GM04503 (cell line): ENCODE measurements at places on chromosomes 11 and 22.

DNA sequence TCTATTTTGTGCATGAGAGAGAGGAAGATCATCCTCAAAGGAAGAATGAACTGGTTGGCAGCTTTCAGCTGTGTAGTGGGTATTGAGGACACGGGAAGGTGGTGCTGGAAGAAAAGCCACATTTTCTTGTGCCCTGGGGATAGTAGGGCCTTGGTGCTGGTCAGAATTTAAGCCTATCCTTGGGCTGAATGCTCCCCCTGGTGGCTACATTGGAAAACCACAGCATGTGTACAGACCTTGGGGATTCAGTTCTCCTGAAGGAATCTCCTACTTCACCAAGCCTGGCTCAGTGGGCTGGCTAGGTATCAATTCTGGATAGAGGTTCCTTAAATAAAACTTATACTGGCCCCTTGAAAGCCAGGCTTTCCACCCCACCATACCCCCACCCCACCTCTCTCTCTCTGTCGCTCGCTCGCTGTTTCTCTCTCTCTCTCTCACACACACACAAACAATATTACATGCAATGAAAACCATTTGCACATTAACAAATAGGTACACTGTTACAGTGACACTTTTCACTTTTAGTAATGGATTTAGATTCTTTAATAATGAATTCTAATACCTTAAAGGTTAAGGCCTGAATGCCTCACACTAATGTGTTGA is 2.8 kb upstream of the OR51M1 start:
- DNase-seq: no peak

DNA sequence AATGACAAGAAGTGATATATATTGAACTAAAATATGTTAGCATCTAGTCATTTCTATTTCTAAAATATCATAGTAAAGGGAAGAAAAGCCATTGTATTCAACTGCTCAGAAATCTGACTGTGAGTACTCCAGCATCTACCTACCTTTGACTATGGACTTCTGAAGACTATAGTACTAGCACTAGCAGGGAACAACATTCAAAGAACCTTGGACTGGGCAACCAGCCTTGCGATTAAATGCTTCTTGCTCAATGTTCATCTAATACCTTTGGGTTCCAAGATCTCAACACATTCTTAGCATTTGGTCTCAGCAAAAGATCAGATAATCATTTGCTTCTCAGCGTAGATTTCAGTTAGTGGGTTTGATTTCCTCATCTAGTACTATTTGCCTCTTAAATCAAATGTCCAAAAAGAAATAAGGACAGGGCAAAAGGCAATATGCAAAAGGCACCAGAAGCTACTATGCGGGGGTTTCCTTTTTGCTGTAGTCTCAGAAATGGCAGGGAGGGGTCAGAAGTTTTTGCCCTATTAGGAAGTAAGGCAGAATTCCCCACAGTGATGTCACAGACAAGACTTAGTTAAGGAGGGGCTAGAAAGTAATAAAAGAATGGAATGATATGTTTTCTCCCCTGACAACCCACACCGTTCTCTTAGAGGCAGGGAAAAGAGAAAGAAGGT is 80.6 kb downstream of the GAB2 start:
- no peak for DNase-seq

- no peak for DNase-seq
These were observed 155.0 kb upstream of the NCAM1 start for GRCh38 chr11:112806256-112806655.

GRCh38 chr11:15216678-15217077 is 102.0 kb downstream of the INSC start:
- no peak for DNase-seq

- DNase-seq: no peak
These were observed 381.2 kb downstream of the MN1 start for GRCh38 chr22:27420195-27420816.

DNA sequence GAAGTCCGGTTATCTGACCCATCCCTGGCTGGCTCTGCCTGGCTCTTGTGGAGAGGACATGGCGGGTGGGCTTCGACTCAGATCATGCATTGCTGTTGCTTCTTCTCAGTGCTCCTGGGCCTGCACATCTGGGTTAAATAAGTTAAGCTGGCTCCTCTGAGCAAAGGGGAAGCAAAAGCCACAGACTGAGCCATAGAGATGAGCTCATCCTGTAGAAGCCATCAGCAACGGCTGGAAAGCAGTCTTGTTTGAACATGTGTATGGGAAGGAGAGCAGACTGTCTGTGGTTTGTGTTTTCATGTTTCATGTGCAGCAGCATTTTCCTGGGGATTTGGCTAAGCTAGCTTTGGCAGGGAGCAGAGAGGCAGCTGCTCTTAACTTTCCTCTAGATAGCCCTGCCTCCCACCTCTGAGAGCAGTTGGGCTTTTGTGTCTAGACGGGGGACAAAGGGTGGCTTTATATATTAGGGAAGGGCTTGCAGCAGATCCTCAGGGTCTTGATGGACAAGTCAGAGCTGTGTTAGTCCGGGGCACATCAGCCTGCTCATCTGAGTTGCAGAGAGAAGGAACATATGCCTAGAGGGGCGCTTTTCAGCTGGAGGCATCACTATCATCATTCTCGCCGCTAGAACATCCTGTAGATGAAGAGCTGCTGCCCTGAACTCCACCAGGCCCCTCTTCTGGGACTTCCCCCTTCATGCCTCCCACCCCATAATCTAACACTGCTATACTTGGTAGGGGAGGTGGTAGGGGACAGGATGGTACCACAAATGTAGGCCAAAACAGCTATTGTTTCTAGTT is 14.9 kb downstream of the DCPS start:
- DNase-seq: peak; percentile 90

DNA sequence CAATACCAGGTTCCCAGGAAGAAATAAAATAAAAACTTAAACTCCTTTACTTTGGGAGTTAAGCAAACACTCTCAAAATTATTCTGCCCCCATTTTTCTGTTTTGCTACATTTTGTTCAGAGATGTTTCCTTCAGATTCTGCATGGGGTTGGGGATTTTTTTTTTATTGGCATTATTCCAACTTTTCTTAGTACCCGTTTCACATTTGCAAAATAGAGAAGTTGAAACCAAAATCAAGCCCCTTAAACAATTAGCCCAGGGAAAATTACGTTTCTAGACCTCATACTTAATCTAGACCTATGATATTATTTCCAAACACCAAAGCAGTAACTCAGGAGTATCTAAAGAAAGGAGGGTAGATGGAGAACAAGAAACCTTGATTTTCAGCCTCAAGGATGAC is 20.6 kb upstream of the MS4A7 start:
- DNase-seq: no peak

DNA sequence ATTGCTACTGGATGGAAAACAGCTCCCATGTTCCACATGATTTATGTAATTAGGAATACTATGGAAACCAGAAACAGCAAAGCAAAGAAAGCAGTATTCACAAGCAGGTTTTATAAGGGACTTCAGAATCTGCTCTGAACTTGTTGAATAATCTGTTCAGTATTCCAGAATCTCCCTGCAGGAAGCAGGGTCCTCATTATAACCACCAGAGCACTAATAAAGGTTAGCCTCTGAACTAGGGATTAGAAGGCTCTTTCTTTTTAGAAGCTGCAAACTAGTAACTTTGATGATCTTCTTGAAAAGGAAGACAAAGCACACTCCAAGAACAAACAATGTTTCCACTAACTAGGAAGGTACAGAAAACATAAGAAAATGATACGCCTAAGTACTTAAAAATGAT is 125.8 kb downstream of the DCDC1 start:
- DNase-seq: no peak

- no peak for DNase-seq
These were observed 18.7 kb upstream of the OR6X1 start for GRCh38 chr11:123773026-123773425.

DNA sequence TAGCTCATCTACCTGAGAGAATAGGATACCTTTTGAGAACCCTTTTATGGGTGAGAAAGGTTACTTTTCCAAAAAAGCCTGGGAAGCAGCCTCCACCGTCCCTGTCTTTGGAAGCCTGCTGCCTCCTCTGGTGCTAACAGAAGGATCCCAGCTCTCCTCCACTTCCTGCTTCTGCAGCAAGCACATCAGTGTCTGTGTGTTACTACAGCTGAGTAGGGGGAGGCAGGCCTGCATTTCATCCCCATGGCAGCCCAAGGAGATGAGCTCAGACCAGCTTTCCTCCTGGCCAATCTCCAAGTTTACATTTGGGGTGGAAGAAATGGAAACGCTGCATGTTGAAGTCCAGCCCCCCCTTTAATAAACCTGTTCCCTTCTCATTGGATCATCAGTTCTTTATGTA is 7.4 kb upstream of the CCDC34 start:
- no peak for DNase-seq

- no peak for DNase-seq
These were observed 1205.1 kb upstream of the CNTN5 start for GRCh38 chr11:97815667-97816066.

GRCh38 chr11:24828938-24829605 is 332.2 kb downstream of the LUZP2 start:
- DNase-seq: no peak

DNA sequence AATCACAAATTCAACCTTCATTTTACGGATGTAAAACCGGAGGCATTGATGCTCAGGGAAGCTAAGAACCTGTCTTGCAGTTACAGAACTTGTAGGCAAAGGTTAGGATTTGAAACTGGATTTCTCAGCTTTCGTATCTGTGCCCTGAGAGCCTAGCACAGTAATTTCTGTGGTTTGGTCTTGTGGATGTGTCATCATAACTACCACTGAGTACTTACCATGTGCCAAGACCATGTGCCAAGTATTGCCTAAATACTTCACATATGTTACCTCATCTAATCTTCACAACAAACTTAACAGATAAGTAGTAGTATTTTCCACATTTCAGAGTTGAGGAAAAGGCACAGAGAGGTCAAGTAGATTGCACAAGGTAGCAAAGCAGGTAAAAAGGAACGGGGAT is 140.7 kb downstream of the NXPE2 start:
- no peak for DNase-seq

DNA sequence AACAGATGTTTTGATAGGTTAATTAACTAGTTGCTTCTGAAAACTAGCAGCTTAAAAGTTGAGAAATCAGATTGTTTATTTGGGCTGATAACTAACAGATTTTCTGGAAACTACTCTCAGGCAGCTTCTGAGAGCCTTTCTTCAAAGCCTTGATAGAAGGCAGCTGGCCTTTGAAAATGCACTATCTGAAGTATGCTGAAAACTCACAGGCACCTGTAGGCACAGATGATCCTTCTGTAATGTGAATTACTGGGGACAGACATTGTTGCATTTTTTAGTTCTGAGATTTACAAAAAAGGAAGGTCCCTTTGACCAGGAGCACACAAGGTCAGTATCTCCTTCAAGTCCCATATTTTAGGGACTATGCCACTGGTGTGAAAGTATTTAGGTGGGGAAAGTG is 460.8 kb upstream of the CNTN5 start:
- no peak for DNase-seq

- DNase-seq: no peak
These were observed 133.7 kb upstream of the FIBIN start for GRCh38 chr11:26860091-26860780.

GRCh38 chr11:16958833-16959232 is 55.4 kb downstream of the PLEKHA7 start:
- no peak for DNase-seq

DNA sequence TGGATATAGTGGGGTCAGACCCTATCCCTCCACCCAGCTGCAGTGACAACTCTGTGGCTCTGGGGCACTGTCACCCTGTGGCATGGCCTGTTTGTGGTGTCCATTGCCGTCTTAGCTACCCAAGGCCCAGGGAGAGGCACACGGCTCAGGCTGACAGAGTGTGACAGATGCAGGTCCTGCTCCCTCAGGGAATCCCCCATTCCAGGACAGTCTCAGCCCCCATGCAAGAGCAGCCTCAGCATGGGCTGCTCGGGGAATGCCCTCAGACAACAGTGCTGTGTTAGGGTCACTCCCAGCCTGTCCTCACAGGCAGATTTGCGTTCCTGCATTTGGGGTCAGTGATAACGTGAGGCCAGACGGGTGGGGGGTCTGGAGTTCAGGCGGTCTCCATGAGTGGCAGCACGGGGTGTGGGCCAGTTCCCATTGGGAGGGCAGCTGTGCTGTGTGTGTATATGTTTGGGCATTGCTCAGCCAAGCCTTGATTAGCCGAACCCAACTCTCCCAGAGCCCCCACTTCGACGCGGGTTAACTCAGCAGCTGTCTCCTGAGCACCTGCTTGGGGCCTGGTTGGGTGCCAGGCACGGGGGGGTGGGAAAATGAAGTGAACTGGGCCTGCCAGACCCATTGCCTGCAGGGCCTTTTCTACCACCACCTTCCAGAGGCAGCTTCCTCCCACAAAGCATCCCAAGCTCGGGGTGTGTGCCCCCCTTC is 5.3 kb upstream of the KCNQ1OT1 start:
- DNase-seq: no peak

DNA sequence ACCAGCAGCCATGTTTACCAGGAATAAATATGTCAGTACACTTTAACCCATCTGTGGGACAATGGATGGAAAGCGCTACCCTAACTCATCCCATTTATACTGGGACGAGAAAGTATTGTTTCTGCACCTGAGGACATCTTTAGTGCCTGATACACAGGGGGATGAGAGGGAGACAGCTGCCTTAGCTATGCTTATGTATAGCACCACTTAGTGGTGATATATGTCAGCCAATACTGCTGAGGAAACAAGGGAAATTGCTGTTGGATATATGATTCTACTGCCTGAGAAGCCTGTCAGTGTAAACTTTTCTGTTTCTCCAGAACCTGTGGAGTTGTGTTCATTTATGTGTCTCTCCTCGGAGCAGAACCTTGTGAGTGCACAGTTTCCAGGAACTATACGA is 13.3 kb upstream of the CEP295 start:
- no peak for DNase-seq

- DNase-seq: peak; percentile 9
These were observed 766 bp downstream of the IZUMO1R start for GRCh38 chr11:94305146-94305545.

GRCh38 chr11:118661425-118662301 is 17.8 kb downstream of the TREH start:
- DNase-seq: no peak

- DNase-seq: no peak
These were observed 2.7 kb downstream of the CHRM4 start for GRCh38 chr11:46388619-46389449.

DNA sequence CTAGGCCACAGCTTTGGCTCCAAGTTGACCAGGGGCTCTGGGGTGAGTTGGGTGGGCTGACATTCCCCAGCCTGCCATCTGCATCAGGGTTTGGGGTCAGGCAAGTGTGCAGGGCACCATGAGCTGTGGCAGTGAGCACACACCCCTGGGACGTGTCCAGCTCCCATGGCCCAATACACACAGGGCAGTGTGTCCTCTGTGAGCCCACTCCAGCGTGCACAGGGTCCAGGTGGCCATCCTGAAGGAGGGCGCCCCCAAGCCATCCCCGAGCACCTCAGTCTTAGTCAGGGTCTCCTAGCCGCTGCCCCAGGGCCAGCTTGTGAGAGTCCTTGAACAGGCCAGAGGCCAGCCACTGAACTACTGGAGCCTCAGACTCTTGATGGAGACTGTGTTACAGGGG is 1.2 kb upstream of the FGF3 start:
- no peak for DNase-seq

DNA sequence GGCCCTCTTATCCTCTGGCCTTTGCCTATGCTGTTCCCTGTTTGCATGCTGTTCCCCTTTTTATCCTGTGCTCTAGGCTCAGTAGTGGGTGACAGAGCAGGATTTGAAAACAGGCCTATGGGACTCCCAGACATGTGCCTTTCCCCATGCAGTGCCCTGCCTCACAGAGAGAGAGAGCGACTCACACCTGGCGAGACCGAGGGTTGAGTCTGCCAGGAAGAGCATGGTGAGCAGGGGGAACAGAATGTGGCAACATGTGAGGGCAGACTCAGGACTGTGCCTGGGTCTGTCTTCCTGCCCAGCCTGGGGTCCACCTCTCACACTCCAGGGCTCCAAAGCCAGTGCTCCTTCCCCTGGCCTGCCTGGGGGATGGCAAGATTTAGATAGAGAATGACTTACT is 75.0 kb downstream of the NFAM1 start:
- no peak for DNase-seq

GRCh38 chr11:1041936-1042608 is 5.6 kb upstream of the MUC6 start:
- no peak for DNase-seq
